A549 treated with ZK216348 at 1 μM for 4 hours (cell line): ENCODE measurements at places on chromosomes 4 and X. TPM values are rescaled to one million over a fixed set of nuclear protein-coding genes. Genes with fewer than 3 reads are reported as not detected.

The ZNF157 gene
- 0.06 to 0.15 TPM (median 0.07 TPM) in 3 of 5 replicates, not detected in the others for total RNA-seq

The MAGED2 gene
- total RNA-seq: 72.4 to 87.5 TPM (median 77.1 TPM) in 5 replicates

The FGFR3 gene
- total RNA-seq: 0.50 to 2.6 TPM (median 2.3 TPM) in 5 replicates

The F8 gene
- total RNA-seq: 3.7 to 4.5 TPM (median 4.3 TPM) in 5 replicates

The PAGE4 gene
- total RNA-seq: not detected in 5 replicates

The CTAG1B gene
- total RNA-seq: not detected in 5 replicates

The GAGE2A gene
- total RNA-seq: not detected in 5 replicates

The USP53 gene
- total RNA-seq: 5.3 to 10.9 TPM (median 9.0 TPM) in 5 replicates

The PABPC5 gene
- total RNA-seq: not detected in 5 replicates
